ENCODE measurements at places on chromosomes 3 and 15.
A peak's percentile ranks its signal among the peaks of the same experiment; 100 is the strongest.

GRCh38 chr15:55402707-55403106, 5.5 kb downstream of the CCPG1 start:
- DNase-seq = no peak

- DNase-seq = no peak
Measured at GRCh38 chr15:29681166-29681845, 141.0 kb downstream of the TJP1 start.

DNA sequence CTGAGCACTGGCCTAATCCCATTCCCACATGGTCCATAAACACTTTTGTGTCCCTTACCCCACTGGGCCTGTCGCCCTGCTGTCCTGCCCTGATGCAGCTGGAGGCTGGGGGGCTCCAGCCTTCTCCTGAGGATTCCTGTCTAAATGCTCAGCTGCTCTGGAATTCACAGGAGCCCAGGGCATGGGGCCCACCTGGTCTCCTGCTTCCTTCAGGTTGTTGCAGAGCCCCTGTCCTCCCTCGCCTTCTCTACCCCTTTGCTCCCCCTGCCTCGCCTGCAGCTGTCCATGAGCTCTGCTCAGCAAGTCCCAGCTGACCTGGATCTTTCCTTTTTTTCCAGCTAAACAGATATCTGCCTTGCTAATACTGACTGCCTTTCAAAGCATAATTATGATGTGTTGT, 286.9 kb downstream of the XXYLT1 start:
- no peak for DNase-seq

GRCh38 chr3:31075876-31076275, 181.4 kb upstream of the GADL1 start:
- no peak for DNase-seq

DNA sequence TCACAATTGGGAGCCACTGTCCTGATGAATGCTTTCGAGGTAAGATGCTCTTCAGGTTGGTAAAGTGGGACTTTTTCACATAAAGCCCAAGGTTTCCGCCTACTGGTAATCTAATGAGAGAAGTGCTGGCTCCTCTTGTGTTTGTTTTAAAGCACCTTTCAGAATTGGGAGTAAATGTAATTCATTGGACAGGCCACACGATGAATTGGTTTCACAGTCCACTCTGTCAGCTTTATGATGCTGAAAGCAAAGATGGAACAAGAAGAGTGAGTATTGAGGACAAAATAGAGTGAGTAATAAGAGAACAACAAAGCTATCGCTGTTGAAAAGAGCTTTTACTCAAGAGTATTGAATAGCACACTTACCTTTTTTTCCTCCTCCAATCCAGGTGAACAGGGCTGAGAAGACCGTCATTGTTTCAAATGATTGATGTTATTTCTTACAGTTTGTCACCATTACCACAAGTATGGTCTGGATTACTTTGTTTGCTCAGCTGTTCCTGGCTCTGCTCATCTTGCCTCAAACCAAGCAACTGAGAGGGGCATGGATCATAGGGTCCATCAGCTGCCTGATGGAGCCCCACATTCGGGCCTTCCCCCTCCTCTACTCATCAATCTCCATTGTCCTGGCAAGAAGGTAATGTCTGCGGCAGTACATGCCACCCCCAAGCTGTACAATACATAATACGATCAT, 136.1 kb upstream of the CNTN4 start:
- DNase-seq = no peak

DNA sequence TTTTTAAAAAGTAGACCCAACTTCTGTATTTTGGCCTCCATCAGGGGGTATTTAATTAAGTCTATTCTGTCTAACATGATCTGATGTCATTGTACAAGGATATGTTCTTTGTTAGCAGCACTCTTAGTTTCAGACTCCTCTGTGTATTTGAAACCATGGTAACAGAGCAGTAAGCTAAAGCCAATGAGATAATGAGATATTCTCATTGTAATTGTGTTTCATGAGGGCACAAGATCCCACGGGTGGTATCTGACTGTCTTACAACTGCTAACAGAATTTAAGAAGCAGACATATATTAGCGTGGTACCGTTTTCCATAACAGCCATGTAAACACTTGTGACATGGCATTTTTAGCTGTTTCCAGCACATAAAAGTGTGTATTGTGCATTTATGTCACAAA, 251.2 kb upstream of the VEPH1 start:
- no peak for DNase-seq

DNA sequence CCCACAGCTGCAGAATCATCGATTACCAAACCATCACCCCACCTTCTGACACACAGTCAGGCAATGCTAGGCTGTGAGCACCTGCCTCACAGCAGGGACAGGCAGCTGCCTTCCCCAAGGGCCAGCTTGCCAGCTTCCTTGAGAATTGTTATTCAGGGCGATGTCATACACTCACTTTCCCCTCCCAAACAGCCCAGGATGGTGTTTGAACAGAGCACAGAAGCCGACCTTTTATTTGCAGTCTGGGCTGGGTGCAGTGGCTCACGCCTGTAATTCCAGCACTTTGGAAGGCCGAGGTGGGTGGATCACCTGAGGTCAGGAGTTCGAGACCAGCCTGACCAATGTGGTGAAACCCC, 84.5 kb upstream of the HERC1 start:
- no peak for DNase-seq

DNA sequence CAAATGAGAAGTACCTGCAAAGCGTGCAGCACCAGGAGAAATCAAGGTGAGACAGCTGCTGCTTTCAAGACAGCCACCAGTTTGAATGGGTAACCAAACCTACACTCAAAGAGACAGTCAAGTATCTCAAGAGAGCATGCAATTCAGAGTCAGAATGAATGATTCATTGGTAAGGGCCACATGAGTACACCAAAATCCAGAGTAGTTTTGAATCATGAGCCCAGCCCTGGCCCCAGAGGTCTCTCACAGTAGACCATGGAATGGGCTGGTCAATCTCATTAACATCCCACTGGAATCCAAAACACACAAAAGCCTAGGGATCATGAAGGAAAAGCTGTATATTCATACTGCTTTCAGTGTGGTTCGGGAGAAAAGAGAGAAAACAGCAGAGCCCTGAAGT, 242.8 kb downstream of the TBL1XR1 start:
- no peak for DNase-seq

GRCh38 chr3:99686955-99687612, 48.7 kb downstream of the COL8A1 start:
- DNase-seq = peak; percentile 7

- DNase-seq = no peak
Measured at GRCh38 chr3:178603735-178604134, 67.5 kb downstream of the KCNMB2 start.

GRCh38 chr3:143633816-143634215, 214.5 kb downstream of the SLC9A9 start:
- no peak for DNase-seq

DNA sequence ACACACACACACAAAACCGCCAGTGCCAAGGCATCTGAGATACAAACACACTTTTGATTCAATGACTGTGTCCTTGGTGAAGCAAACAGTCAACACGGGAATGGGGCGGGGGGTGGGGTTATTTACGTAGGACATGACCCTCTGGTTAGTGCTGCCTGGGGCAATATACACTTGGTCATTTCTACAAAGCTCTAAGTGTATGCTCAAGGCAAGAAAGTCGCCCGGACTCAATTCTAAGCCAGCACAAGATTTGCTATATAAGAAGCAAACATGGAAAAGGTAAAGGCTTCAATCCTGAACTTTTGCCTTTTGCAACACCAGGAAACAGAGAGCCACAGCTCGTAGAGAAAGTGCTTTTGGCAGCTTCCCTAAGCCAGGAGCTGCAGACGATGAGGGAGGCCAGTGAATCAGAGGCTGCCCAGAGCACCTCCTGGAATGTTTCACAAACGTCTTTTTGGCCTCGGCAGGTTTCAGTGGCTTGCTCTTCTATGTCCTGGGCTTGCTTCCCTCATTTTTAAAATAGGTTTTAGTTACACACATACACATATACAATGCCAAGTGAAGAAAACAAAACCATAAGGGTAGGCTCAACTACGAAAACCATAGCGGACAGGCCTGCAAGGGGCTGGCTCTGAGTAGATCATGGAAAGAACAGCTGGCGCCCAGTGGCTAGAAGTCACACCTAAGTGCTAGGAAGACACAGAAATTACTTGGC, 73.6 kb downstream of the TM4SF4 start:
- DNase-seq = no peak

GRCh38 chr3:69540706-69541581, 155.1 kb upstream of the FRMD4B start:
- no peak for DNase-seq

DNA sequence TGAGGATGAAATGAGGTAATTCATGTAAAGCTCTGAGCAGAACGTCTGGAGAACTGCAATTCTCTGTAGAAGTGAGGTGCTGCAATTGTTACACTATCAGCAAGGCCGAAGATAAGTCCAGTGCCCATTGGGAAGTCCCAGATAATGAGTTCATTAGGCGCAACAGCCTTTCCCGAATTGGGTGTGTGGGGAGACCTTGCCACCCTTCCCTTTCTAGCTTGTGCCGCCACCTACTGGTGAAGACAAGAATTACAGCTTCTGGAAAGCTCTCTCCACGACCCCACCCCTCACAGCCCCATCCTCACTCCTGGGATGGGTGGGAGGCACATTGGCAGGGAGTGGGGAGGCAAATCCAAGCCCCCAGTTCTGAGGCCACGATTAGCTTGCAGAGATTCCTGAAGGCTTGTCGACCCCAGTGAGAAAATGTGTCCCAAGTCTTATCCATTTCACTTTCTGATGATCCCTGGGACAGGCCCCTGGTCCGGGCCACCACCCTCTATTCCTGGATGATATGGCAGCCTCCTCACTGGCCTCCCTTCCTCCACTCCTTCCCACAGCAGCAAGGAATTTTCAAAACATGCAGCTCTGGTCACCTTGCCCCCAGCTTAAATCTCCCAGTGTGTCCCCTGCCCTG, 36.4 kb downstream of the FAM3D start:
- no peak for DNase-seq

- no peak for DNase-seq
Measured at GRCh38 chr3:40557575-40558161, 32.9 kb downstream of the ZNF621 start.

GRCh38 chr3:52552089-52552488, 15.7 kb downstream of the UQCC5 start:
- no peak for DNase-seq

- no peak for DNase-seq
Measured at GRCh38 chr3:5565026-5565425, 377.5 kb downstream of the EDEM1 start.

GRCh38 chr3:128710816-128711433, 15.1 kb upstream of the RAB7A start:
- no peak for DNase-seq

DNA sequence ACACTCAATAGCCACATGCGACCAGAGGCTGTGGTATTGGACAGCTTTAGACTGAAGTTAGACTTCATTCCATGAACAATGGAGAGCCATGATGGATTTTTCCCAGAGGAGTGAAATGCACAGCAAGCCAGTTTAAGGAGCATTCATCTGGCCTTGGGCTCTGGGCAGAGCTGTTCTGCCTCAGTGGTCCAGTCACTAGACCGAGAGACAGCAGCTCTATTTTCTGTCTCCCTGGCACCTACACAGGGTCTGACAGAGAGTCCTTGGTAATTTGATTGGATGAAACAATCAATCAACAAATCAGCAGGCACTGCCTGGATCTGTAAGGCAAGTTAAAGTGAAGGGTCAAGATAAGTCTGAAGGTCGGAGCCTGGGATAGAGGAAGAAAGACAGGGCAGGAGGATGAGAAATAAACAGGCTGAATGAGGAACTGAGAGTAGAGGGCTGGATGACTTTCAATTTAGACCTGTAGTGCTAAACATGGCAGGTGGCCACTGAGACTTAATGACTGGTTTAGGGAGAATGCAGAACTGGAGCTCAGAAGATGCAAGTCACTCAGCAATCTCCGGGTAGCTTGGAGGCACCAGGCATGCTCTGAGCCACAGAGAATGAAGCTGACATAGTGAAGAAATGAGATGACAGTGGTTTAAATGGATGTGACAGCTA, 98.5 kb upstream of the SLC25A36 start:
- DNase-seq = no peak

DNA sequence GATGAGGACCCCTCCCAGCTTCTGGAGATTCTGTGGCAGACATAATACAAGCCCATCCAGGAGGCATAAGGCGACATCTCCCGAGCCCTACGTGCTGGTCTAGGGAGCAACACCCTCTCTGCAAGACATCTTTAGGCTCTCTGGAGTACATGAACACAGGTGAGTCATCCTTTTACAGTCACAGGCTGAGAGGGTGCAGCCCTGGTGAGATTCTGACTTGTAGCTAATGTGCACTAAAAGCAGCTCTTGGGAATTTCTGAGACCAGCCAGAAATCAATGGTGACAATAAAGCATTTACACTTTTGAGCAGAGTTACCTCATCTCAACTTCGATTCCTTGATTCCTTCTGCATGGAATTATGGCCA, 131.1 kb downstream of the XXYLT1 start:
- DNase-seq = no peak

GRCh38 chr3:197592361-197593045, 36.7 kb upstream of the BDH1 start:
- no peak for DNase-seq

- DNase-seq = no peak
Measured at GRCh38 chr3:198093112-198093679, 133.2 kb downstream of the LMLN start.

DNA sequence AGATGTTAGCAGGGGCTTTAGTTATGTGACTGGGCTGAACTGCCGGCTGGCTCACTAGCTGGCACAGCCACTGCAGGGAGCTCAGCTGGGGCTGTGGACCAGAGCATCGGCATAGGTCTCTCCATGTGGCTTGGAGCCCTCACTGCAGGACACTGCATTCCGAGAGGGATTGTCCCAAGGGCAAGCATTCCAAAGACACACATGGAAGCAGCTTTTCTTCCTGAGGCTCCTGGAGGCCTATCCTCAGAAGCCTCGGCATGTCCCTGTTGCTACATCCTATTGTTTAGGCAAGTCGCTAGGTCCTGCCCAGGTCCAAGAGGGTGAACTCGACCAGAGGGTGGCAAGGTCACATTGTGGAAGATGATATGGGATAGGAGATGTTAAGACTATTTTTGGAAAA, 209.8 kb downstream of the PLCL2 start:
- DNase-seq = no peak

DNA sequence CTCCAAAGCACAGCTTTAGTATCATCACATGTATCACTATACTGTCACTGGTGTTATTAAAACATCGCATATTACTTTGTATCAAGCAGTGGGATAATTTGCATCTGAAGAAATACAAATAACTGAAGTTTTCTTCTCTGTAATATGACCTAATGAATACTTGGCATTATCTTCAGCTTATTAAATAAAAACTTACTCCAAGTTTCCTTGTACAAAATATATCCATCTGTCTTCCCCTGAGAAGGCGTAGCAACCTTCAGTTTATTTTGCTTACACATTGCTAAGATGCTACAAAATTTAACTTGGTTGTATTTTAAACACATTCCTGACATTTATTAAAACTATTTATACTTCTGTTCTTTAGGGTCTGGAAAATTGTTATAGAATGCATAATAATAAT, 13.7 kb downstream of the FGF7 start:
- no peak for DNase-seq

DNA sequence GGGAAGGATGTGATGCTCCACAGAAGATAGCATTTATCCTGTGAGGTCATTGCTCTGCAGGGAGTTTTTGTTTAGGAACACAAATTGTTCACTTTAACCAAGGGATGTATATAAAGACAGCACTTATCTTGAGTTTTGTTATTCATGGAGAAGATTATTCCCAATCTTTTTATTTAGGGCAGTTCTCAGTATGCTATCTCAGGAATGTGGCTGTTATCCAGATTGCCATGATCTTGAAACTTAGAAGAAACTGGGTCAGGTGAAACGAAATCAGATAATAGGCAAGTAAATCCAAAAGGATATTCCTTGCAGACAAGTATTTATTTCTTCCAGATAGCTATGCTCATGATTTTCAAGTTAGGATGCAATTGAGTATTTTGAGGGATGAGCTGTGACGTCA, 19.3 kb upstream of the TMEM42 start:
- DNase-seq = no peak
